ENCODE measurements at places on chromosomes 4 and X.
A peak's percentile ranks its signal among the peaks of the same experiment; 100 is the strongest.

DNA sequence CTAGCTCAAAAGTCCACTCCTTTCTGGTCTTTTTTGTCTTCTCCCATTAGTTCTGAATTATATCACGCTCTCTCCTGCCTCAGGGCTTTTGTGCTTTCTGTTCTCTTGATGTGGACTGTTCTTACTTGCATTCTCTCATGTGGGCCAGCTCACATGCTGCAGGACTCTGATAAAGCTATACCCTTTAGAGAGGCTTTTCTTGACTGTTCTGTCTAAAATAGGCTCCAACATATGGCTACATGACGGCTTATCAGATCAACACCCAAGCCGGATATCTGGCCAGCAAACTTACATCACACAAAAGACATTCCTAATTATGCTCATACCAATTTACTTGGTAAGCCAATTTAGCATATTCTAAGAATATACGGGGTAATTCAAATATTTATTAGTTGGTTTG is 1494.5 kb downstream of the TECRL start:
- DNase-seq = no peak

- no peak for DNase-seq
Observed at GRCh38 chr4:174717828-174718227, 111.2 kb downstream of the GLRA3 start.

DNA sequence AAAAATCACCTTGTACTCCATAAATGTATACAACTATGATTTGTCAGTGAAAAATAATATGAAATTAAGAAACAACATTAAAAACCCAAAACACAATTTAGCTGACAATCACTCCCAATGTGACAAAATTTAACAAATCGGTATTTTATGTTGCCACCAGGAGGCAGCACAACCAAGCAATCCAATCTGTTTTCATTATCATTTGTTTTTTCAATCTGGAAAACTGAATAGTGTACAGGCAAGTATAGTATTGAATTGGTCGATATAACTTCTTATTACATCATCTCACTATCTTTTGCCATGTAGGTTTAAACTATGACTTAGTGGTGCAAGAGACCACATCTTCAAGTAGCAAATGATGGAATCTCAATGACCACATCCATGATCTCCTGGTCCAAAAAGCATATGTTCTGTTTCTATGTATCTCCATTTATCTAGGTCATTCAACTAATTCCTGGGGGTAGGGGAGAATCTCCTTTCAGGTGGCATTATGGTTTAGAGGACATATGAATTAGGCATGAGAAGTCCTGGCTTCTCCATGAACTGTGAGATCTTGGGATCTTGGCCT is 112.9 kb upstream of the AGA start:
- DNase-seq = no peak

DNA sequence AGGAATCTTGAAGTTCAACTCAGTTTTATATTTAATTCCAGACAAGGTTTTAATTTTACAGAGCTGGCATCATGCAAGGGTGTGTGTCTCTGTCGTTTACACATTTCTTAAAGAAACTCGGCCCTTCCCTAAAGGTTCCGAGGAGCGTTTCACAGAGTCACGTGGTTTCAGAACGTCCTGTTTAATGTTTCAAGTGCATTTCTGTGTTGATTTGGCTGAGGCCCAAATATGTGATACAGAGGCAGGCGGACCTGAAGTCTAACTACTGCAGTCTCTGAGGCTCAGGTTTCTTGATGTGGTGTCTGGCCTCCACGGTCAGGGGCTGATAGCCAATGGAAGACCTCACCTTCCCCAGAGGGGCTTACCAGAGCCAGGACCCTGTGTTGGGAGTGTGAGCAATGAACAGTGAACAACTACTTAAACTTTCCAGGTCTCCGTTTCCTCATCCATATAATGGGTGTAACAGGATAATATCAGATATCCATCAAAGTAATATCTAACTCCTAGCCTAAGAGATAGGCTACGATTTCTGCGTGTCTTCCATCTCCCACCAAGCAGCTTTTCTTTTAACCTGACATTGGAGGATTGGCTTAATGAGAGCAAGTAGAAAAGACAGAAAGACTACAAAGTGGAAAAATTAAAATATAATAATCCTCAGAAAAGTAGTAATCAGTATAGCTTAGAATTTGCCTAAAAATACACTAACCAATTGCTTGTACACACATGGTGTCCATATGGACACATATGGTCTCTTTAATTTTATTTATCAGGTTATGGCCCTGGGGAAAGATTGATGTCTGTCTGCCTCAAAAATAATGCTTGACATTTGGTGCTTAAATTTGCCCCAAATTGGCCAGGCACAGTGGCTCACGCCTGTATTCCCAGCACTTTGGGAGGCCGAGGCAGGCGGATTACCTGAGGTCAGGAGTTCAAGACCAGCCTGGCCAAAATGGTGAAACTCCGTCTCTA is 50.0 kb upstream of the TRIM2 start:
- no peak for DNase-seq

- no peak for DNase-seq
Observed at GRCh38 chrX:103669745-103670144, 16.8 kb downstream of the MORF4L2 start.

- DNase-seq = no peak
Observed at GRCh38 chr4:4720646-4721045, 138.8 kb upstream of the MSX1 start.

GRCh38 chr4:168432419-168433146 is 47.7 kb downstream of the DDX60L start:
- no peak for DNase-seq

DNA sequence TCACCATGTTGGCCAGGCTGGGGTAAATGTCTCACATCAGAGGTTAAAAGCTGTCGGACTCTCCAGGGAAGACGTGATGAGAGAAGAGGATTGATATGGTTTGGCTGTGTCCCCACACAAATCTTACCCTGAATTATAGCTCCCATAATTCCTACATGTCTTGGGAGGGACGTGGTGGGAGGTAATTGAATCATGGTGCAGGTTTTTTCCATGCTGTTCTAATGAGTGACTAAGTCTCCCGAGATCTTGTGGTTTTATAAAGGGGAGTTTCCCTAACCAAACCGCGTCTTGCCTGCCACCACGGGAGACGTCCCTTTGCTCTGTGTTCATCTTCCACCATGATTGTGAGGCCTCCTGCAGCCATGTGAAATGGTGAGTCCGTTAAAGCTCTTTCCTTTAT is 64.4 kb downstream of the ASMT start:
- no peak for DNase-seq

GRCh38 chrX:68534691-68535090 is 35.8 kb downstream of the YIPF6 start:
- no peak for DNase-seq

DNA sequence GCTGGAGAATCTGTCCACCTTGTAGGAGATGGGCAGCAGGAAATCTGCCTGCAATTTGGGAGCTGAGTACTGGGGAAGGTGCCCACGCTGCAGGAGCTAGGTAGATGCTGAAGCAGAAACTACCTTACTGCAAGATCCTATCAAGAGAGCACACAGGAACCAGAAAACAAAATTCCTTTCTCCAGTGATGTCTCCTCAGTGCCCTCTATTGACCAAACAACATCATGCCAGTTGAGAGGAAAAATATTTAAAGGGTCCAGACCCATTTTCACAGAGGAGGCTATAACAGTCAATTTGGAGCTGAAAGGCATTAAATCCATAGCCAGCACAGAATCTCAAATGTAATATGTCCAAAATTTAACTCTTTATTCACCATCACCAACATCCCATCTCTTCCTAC is 406.8 kb downstream of the SLITRK2 start:
- DNase-seq = no peak

GRCh38 chr4:148044912-148045352 is 313.0 kb downstream of the ARHGAP10 start:
- no peak for DNase-seq

DNA sequence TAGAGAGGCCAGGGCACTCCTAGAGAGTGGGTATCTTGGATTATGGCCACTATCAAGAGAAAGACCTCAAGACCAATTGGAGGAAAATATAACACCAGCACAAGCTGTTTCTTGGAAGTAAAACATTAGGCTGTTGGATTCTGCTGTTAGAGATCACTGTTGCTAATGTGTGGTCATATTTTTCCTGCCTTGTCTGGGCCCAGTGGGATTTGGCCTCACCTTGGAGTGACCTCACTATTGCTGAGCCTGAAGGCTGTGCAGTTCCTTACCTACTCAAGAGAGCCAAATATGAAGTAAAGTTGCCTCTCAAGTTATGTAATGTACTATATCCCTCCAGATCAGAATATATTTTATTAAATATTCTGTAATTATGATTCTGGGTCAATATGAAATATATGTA is 355.4 kb upstream of the CTSO start:
- DNase-seq = no peak

DNA sequence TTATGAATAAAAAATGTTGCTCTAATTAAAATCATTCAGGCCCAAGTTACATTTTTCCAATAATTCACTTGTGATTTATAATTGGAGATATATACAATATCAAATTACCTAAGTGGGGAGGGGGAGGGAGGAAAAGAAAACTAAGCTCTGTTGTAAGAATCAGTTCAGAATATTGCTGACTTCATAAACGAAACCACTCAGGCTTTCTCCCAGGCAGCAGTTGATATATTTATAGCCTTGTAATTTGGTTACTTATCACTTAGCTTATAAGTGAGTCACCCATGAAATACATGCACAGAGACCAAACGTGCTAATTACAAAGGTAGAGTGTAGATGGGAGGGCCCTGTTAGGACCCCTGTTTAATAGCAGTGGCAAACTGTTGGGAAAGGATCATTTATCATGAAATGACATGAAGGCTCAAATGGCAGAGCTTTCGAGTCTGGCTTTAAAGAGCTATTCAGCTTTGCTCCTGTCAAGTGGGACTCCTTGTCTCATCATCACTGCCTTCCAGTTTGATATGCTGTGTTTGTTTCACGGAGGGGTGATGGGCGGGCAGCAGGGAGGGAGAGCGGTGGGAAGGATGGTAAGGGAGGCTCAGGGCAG is 105.6 kb upstream of the PGRMC2 start:
- no peak for DNase-seq

GRCh38 chr4:8912506-8912905 is 40.9 kb upstream of the HMX1 start:
- DNase-seq = no peak

DNA sequence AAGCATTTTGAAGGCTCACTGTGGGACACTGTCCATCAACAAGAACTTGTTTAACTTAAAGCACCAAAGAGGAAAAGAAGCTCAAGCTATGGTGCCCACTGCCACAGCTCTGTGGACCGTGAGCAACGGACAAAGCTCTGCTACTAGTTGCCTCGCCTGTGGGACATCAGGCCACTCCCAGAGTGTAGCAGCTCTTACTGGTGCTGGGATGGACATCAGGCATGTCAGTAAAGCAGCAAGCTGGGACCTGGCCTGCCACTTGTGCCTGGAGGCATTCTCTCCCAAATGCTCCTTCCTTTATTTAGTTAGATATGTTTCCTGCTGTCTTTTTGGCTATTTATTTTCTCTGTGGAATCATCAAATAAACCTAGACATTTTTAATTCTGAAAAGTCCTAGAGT is 46.7 kb downstream of the TMEM154 start:
- no peak for DNase-seq

DNA sequence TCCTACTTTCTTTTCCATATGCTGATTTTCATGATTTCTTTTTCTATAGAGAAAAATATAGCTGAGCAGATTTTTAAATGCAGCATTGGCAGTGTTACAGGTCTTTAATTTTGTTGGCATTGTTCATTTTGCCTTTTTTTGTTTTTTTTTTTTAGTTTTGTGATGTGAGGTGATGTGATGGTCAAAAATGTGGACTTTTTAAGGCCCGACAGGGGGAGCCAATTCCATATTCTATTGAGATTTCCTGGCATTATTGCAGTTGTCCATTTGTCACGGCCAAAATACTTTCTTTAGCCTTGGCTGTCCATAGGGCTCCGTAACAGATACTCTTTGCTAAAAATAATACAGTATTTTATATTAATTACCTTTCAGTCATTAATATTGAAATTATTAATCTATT is 47.8 kb downstream of the SLIT2 start:
- DNase-seq = no peak

GRCh38 chr4:142752202-142752786 is 93.8 kb downstream of the INPP4B start:
- no peak for DNase-seq

DNA sequence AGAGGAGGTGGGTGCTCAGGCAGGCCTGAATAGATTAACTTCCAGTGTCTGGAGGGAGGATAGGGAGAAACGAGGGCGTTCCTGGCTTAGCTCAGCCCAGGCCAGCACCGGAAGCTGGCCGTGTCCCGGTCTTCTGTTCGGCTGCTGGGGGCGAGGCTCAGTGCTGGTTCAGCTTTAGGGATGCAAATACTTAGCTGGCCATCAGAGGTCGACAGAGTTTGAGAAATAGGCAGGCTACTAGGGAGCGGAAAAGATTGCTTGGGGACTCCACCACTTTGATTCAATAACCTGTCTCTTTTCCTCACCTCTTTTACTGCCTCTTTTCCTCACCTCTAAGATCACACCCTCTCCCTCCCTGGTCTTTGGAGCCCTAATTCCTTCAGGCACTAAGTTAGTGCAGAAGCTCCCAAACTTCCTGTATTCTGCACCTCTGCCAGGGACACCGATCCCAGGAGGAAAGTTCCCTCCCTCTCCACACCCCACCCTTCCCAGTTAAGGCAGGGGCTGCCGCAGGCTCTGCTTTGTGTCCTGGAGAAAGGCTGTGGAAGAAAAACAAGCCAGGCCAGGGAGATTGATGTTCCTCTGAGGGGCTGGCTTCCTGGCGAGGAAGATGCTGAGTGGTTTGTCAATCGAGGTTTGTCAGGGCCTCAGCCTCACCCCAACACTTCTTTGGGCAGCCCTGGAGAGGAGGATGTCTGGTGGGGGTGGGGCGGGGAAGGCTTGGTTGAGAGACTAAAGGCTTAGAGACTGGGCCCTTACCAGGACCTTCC is 6.0 kb upstream of the EFNB1 start:
- no peak for DNase-seq

DNA sequence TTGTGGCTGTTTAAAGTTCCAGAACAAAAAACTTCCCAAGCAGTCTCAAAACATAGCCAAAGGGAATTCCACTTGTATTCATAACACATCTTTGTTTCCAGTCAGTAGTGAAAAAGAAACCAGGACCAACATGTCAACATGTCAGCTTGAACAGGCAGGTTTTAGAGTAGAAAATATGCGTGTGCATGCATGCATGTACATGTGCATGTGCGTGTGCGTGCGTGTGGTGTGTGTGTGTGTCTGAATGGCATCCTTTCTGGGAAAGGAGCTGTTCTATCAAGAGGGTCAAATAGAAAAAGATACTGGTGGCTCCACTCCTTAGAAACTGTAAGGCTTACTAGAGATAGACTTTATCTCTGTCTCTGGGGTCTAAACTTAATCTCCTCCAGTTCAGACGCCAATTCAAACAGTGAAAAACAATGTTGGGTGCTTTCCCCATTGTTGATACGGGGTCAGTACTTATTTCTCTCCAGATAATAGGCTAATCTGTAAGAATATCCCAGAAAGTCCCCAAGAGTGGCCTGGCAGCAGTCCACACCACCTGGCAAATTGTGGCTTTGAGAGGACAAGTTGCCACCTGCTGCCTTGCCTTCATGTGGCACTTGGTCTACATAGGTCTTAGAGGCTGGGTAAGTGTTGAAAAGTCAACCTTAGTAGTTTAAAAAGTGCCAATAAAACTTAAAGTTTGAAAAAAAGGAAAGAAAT is 110.4 kb downstream of the SCD5 start:
- no peak for DNase-seq

- peak; percentile 25 for DNase-seq
Observed at GRCh38 chrX:107628662-107629539, 591 bp downstream of the PRPS1 start.

GRCh38 chr4:40621229-40621591 is 8.5 kb downstream of the RBM47 start:
- no peak for DNase-seq

- no peak for DNase-seq
Observed at GRCh38 chr4:60709061-60709460, 491.1 kb upstream of the ADGRL3 start.

- DNase-seq = no peak
Observed at GRCh38 chr4:13533670-13534343, 10.5 kb downstream of the NKX3-2 start.

GRCh38 chrX:31499109-31499508 is 427.3 kb upstream of the FTHL17 start:
- DNase-seq = no peak

All from activated T-helper 1 cell treated with Interleukin-2 at 50 U/mL for 16 hours (primary cell).